Activated T-cell treated with anti-CD3 and anti-CD28 coated beads, Interleukin-2, amount 50 U/mL, for 72 hours (primary cell): ENCODE measurements at places on chromosomes 5 and 9.

DNA sequence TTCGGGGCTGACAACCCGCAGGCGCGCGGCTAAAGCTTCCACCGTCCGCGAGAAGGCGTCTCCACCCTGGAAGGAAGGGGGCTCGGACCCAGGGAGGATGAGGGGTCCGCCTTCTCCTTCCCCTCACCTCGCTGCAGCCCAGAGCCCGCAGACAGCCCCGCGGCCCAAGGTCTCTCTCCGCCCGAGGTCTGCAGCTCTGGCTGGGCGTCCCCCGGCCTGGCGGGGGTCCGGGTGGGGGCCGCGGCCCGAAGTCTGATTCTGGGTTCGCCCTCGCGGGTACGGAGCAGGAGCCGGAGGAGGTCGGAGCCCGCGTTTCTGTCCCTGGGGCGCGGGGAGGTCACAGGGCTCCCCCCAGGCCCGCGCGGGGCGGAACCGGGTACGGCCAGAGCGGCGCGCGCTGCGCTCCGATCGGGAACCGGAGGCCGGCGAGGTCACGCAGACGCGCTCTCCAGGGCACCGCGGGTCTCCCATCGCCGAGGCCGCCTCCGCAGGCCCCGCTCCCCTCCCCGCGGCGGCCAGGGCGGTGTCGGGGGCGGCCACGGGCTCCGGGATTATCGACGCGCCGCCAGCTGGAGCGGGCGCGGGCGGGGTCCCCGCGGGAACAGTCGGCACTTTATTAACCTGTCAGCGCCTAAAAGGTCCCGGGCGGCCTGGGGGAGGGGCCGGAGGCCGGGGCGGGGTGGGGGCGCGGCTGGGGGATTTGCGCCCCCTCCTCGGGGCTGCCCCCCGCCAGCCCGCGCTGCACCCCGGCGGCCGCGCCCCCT is 11.6 kb downstream of the LHX3 start:
- no peak for DNase-seq

GRCh38 chr5:64418013-64418412 is 87.8 kb upstream of the RGS7BP start:
- no peak for DNase-seq

DNA sequence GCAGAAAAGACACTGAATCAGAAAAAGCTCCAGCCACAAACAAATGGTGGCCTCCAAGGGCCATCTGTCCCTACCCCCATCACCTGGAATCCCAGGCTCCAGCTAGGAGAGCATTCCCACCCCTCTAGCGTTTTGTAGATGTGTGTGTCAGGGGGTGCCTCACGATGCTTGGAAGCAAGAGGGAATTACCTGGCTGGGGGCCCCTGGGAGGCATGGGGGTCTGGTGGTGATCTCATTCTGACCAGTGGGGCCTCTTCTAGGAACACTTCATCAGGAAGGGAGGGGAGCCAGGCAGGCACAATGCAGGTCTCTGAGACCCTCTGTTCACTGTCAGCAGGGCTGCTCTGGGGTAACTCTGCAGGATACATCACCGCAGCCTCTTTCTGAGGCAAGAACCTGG is 6.0 kb downstream of the SHROOM1 start:
- DNase-seq = no peak

GRCh38 chr9:6234014-6234413 is 18.4 kb downstream of the IL33 start:
- DNase-seq = no peak
